ENCODE measurements at places on chromosomes 1 and 21.
A peak's percentile ranks its signal among the peaks of the same experiment; 100 is the strongest.

- no peak for DNase-seq
Observed at GRCh38 chr1:247177755-247178154, 5.9 kb upstream of the ZNF124 start.

- DNase-seq, result no peak
Observed at GRCh38 chr1:223109581-223110026, 33.4 kb downstream of the TLR5 start.

- DNase-seq, result no peak
Observed at GRCh38 chr1:216750031-216750627, 26.9 kb upstream of the ESRRG start.

DNA sequence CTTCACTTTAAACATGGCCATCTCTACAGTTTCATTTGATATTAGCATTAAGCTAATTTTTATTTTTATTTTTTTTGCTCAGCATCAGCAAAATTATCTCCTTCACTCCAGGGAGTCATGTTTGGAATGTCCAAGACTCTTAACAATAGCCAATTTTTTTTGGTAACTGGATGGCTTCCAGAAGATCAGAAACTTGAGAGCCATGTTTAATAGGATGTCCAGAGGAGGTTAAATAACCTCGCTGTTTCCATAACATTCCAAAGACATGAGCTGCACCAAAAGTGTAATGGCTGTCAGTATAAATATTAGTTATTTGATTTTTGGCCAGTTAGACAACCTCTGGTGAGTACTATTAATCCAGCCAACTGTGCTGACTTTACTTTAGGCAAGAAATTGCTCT lies 80.7 kb downstream of the DNTTIP2 start:
- DNase-seq, result no peak

DNA sequence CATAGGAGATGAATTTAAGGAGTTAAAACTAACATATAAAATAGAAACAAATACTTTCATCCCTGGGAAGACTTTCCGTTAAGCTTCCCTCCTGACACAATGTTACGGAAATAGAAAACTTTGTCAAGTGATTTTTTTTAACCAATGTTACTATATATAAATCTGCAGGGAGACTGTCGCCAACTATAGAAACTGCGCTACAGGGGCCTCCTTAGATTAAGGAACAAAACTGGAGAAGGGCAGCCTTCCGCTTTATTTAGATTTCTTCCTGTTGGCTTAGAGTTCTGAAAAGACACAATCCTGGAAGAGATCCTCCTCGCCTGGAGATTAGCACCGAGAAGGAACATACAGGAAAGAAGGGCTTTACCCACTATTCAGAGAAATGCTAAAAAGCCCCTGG lies 1.5 kb downstream of the MGST3 start:
- DNase-seq, result no peak

DNA sequence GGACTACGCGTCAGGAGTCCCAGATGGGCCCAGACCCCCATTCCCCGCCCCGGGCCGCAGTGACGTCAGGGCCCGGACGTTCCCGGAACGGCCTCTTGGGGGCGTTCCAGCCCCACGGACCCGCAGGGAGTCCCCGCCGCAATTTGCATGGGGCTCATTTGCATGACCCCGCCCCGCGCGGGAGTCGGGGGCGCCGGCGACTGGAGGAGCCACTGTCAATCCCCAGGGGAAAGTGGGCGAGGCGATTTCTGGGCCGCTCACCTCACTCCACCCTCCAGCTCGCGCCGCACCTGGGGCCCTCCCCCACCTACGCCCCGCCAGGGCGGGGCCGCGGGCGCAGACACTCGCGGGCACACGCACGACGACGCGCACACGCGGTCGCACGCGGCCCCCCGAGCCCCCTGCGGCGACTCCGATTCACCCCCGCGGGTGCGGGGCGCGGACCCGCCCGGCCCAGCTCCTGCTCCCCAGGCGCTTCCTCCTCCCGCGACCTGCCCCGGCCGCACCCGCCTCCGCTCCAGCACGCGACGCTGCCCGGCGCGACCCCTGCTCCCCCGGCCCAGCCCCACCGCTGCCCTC lies 13.2 kb downstream of the AGRN start:
- DNase-seq, result peak; percentile 88

- DNase-seq, result no peak
Observed at GRCh38 chr21:23475281-23476219, 2131.7 kb downstream of the MRPL39 start.

- no peak for DNase-seq
Observed at GRCh38 chr1:93446837-93447451, 974 bp upstream of the FNBP1L start.

- DNase-seq, result no peak
Observed at GRCh38 chr21:25115021-25115420, 492.3 kb downstream of the MRPL39 start.
